Fibroblast of gingiva (primary cell): ENCODE measurements at places on chromosomes 7 and 10.
A peak's percentile ranks its signal among the peaks of the same experiment; 100 is the strongest.

GRCh38 chr10:35462491-35462934 is 126.2 kb downstream of the CCNY start:
- no peak for DNase-seq

- no peak for DNase-seq
These were observed 36.4 kb downstream of the CDH23 start for GRCh38 chr10:71432956-71433767.

GRCh38 chr7:104482362-104483037 is 154.1 kb downstream of the LHFPL3 start:
- DNase-seq = no peak

GRCh38 chr7:92732316-92733036 is 103.9 kb downstream of the CDK6 start:
- no peak for DNase-seq

- peak; percentile 27 for DNase-seq
These were observed 28.3 kb upstream of the RALA start for GRCh38 chr7:39594988-39595620.

GRCh38 chr7:131148708-131149428 is 178.8 kb upstream of the MKLN1 start:
- no peak for DNase-seq

- DNase-seq = peak; percentile 35
These were observed 90.2 kb downstream of the UBE3C start for GRCh38 chr7:157228864-157229422.

GRCh38 chr7:134374791-134375190 is 58.1 kb upstream of the SLC35B4 start:
- no peak for DNase-seq

DNA sequence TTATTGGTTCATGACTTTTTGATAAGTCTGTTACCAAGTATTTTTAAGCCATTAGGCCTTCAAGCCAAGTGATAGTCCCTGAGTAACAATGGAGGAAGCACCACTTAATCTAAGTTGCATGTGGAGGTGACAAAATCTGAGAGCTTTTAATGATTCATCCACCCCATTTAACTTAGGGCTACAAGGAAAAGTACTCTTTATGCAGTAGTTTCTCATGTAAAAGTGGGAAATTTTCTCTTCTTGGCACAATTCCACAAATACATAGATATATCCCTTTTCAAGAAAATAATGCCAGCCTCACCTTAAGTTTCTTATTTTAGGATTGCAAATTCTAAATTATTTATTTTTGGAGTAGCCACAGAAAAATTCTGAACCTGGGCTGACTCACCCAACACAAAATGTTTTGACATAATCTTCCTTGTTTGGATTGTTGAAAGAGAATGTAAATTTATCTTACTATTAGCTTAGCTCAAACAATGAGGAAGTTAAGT is 85.7 kb downstream of the SUGCT start:
- peak; percentile 55 for DNase-seq

DNA sequence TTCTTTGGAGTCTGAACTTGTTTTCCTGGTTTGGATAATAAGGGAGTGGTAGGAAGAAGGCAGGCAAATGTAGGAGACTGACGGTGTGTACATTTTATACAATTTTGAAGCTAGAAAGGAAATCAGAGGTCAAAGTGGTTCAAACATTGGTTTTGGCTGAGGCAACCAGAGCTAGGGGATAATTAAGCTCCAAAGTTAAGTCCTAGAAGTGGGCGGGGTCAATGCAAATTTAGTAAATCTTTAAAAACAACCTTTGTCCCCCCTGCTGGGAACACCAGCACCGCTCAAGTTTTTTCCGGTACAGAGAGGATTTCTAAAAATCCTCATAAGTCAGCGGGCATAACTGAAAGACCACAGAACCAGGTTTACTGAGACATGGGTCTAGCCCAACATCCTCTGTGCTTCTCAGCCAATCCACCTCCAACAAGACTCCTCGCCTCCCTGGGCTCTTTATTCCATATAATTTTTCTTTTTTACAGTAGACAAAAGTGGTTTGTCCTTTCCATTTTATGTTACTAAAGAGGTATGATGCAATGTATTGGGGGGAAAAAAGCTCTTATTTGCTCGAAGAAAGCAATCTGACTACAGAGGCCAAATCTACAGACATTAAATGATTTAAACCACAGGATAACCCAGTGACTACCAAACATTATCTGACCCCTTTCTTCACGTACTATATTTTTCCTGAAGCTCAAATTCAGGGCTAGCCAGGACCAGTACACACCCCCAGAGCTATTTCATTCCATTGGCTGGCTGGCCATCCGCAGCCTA is 1.6 kb downstream of the GLUD1 start:
- peak; percentile 31 for DNase-seq

DNA sequence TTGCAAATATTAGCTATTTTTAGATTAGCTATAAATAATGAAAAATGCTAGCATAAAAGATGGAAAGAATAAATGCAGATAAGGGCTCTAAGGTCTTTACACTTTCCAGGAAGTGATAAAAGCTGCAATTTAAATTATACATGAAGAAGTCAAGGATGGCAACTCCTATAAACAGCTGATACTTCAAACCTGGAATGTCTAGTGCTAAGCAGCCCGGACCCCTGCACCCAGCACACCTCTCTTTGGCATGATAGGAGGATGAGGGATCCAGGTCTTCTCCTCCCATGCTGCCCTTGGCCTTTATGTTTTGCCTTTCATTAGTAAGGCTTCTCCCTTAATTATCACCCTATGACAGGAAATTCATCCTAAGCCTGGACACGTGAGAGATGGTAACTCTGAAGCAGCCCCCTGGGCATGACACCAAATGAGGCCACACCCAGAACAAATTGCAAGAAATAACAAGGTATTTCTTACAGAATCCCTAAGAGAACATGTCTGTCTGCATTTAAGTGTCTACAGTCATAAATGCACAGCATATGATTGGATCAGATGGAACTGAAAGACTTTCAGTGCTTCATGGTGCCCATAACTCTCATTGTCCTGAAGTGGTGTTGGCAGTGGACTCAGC is 158.3 kb upstream of the PRSS1 start:
- no peak for DNase-seq

- no peak for DNase-seq
These were observed 266.0 kb upstream of the CNTNAP2 start for GRCh38 chr7:145850636-145851035.

DNA sequence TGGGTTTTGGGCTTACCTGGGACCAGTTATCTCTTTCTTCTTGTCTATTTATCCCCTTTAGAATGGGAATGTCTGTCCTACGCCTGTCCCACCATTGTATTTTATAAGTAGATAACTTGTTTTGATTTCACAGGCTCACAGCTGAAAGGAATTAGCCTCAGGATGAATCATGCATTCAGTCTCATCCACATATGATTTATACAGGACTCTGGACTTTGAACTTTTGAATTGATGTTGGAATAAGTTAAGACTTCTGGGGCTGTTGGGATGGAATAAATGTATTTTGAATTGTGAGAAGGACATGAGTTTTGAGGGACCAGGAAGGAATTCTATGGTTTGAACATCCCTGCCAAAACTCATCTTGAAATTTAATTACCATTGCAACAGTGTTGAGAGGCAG is 112.6 kb downstream of the AMPH start:
- peak; percentile 10 for DNase-seq

DNA sequence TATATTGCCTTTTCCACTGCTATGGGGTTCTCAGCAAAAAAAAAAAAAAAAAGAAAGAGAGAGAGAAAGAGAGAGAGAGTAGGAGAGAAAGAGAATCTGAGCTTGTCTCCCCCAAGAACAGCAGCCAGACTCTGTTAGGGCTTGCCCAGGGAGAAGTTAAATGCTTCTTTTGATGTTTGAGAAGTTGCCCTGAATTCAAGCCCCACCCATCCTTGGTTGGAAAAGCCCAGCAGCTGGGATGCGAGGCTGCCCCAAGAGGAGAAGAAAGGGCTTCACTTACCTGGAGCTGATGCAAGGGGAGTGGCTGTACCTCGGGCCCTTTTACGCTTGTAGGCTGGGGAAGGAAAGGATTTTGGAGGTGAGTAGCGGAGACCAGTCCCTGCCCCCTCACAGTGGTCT is 20.9 kb upstream of the MGMT start:
- DNase-seq = no peak

DNA sequence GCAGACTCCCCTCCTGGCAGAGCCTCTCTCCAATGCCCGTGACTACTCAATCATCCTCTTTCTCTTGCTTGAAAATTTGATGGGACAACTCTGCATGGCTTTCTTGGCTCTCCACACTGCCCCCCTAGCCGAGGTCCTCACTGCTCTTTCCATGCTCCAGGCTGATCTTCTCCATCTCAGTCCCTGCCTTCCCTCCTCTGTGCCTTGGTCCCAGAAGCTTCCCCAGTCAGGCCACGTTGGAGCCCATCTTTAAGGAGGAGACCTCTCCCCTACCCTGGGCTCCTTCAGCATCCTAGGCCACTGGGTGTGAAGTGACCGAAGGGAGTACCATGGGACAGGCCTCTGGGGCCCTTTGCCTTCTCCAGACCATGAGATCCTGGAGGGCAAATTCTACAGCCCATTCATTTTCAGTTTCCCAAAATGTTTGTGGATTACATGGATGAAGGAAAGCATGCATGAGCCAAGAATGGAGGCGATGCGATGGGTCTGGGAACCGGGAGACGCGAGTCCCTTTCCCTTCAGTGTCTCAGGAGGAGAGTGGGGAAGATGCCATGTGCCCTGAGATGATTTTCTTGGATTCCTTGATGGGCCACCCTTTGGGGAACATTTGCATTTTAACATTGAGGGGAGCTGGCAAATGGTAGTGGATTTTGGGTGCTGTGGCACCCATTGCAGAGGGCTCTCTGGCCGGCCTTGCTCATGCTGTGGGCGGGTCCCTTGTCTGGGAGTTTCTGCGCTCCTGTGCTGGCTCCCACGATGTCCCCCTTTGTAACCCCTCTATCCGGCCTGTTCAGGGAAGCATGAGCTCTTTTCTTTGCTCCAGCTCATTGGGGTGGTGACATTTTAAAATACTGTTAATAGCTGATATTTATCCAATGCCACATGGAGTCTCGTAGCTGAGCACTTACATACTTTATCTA is 376.6 kb downstream of the RPS24 start:
- DNase-seq = no peak

GRCh38 chr10:90872648-90873020 is 860 bp downstream of the RPP30 start:
- DNase-seq = no peak

DNA sequence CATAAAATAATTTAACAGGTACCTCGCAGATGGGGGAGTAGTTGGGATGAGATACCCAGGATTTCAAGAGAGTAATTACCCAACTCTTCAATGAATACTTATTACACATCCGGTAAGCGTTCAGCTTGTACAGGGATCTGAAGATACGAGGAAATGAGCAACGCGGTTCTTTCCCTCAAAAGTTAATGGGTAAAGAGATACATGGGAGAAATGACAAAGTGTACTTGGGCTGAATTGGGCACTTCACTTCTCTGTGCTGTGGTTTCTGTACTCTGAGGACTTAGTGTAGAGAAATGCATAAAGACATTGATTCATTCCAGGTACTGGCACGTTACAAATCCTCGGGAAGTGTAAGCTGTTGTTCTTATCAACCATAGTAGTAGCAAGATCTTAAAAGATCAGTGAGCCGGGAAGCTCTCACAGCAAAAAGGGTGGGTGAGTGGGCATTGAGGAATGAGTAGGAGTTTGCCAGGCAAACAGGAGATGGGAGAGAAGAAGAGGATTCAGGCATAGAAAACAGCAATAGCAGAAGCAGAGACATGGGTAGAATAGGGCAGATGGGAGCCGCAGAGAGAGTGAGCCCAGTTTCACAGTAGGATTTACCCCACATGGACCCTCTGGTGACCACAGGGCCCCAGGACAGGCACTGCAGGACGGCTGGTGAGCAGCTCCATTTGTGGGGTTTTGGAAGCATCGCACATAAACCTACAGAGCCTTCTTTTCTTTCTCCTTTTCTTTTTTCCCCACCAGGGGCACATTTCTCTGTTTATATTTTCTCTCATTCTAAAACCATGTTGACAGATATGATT is 304.3 kb upstream of the PITRM1 start:
- DNase-seq = no peak

DNA sequence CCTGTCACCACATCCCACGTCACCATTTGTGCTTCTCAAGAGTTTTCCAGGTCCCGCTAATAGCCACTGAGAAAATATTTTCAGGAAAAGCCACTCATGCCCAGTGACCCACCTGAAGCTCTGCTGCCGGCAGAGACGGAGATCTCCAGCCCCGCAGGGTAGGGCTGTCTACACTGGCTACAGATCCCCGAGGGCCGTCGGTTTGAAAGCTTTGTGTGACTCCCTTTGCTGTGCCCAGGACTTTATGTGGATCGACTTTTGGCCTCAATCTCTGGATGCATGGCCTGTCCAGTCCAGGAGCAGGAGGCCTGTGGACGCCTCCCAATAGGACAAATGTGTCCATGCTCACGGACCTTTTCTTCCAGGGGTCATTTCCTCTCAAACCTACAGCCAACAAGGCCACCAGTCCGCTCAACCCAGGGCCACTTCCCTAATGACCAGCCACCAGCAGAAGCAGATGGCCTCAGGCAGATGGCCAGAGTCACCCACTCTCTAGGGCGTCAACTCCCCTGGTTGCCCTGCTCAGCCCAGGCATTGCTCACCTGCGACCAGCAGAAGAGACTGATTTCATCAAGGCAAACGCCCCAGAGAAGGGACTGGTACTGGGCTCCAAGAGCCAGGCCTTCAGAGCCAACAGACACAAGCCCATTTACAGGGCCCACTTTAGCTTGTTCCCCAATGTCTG is 76.4 kb downstream of the OAT start:
- DNase-seq = no peak

GRCh38 chr10:124035928-124036558 is 57.4 kb downstream of the CHST15 start:
- no peak for DNase-seq

- DNase-seq = peak; percentile 36
These were observed 49.7 kb downstream of the CCDC71L start for GRCh38 chr7:106610996-106611886.

GRCh38 chr10:18261768-18262231 is 121.6 kb downstream of the CACNB2 start:
- DNase-seq = no peak

DNA sequence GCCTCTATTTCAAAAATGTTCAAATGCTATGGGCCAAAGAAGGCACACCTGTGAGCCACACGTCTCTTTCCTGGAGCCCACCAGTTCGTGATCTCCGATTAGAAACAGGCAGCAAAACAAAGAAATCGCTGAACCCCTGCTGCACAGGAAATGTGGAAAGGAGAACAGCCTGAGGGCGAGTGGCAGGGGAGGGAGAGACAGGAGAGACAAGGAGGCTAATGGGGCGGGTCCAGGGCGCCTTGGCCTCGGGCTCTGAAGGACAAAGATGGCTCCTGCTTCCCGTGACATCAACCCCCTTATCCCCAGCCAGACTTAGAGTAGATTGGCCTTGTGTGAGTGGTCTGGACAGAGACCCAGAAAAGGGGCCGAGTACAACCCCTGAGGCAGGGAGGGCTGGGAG is 62.4 kb upstream of the DOCK1 start:
- no peak for DNase-seq

GRCh38 chr10:17657103-17657500 is 13.2 kb downstream of the STAM start:
- no peak for DNase-seq

DNA sequence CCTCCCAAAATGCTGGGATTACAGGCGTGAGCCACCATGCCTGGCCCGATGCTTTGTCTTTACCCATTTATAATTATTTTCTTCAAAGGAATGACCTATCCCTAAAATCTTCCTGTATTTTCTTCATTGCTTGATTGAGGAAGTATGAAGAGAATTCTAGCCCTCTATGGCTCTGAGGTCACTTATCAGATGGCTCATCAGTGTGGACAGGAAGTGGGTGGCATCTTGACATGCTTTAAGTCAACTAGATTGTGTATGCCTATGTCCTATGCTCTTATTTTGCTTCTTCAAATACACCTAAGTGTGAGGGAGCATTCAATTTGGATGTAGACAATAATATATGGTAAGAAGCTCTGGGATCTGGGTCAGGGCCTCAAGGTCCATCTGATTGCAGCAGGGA is 1020.5 kb downstream of the LRMDA start:
- no peak for DNase-seq

GRCh38 chr10:92552310-92552709 is 21.6 kb downstream of the IDE start:
- no peak for DNase-seq
